ENCODE measurements at places on chromosomes 2 and 18.

DNA sequence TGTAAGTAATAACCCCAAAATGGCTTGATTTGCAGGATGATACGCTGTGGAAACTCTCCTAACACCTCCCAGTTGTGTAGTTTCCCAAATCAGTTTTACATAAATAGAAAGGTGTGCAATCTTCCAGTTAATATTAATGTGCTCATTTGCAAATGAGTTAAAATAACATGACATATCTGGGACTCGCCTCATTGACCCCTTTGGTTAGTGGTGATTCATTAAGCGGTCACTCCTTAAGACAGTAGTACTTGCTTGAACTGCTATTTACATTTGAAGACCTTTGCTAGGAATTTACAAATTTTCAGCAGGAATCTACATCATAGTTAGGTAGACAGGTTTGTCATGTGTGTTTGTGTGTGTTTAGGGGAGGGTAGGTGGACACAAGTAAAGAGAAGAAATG is 1367.7 kb upstream of the CELF4 start:
- DNase-seq = no peak

GRCh38 chr2:143935482-143935752 is 584.5 kb downstream of the ZEB2 start:
- no peak for DNase-seq

DNA sequence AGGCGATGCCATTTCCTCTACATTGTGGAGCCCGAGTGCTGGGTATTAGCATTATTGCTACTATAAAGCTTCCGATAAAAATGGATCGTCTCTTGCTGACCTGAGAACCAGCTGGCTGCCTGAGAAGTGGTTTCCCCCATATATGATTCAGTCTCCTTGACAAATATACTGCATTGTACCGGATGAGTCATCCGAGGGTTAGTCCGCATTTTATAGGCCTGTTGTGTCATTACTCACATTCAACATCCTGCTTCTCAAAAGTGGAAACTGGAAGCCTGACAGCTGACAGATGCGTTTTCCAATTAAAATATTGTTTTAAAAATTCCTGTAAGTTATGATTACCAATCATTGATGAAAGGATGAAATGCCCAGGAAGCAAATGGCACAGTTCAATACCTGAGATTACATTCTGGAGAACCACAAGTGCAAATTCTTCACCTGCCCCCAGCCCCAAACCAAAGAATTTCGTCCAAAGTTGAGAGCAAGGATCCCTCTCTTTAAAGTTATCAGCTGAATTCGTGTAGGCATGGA is 65.7 kb downstream of the SPRED2 start:
- DNase-seq = no peak

- DNase-seq = no peak
Observed at GRCh38 chr2:200705305-200706041, 106.2 kb upstream of the BZW1 start.

DNA sequence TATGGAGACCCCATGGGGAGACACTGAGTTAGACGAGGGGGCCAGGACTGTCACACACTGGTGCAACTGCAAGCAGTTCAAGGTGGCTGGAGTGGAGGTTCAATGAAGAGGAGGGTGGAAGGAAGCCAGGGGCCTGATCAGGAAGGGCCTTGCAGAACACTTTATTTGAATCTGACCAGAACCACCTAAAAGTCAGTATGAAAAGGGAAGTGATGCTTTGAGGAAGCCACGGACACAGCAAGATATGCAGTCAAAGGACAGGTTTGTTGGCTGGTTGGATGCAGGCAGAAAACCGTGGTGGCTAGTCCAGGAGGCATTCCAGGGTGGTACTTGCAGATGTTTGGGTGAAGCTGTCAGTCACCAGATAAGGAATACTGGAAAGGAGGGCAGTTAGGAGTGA is 3.5 kb upstream of the FAM124B start:
- DNase-seq = no peak

- no peak for DNase-seq
Observed at GRCh38 chr2:237557633-237558015, 8.8 kb upstream of the PRLH start.

DNA sequence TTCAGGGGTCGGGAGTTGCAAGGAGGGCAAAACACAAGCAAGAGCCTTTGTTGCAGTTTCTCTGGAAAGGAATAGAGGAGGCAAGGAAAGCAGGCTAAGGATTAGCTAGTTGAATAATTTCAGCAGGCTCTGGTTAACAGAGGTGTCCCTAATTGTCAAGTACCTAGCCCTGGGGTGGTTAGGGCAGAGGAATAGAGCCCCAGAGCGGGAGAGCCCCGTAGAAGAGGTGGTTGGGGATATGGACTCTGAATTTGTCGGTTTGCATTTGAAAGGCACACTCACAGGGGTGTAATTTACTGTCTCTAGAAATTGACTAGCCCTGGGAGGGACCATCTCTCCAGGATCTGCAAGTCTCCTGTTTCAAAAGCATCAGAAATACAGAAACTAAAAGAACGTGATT is 1030.2 kb downstream of the TMEM182 start:
- no peak for DNase-seq
